ENCODE measurements at places on chromosomes 3 and 15. TPM values are rescaled to one million over a fixed set of nuclear protein-coding genes. Genes with fewer than 3 reads are reported as not detected.

Gene CSPG5
- total RNA-seq: 0.22 TPM

Gene ADAMTS7
- 31.0 TPM for total RNA-seq

Gene FOXB1
- total RNA-seq: not detected

Gene P3H2
- 1.3 TPM for total RNA-seq

Gene ACTRT3
- total RNA-seq: 0.59 TPM

Gene SAMD7
- not detected for total RNA-seq

Gene TRIM42
- total RNA-seq: not detected

Gene RTP1
- not detected for total RNA-seq

Gene CD47
- total RNA-seq: 46.2 TPM

Gene GOLGA6B
- not detected for total RNA-seq

Gene ALG1L2
- 0.43 TPM for total RNA-seq

Gene CD96
- 0.65 TPM for total RNA-seq

Gene C3orf20
- total RNA-seq: not detected

Gene ZNF660
- total RNA-seq: 0.73 TPM

Gene RTP2
- total RNA-seq: not detected

Gene THRB
- 24.1 TPM for total RNA-seq

Gene MRPS25
- 152 TPM for total RNA-seq

Gene BBS4
- 11.5 TPM for total RNA-seq

Gene NR2E3
- 0.70 TPM for total RNA-seq

Gene MYRIP
- total RNA-seq: 1.6 TPM

Gene IL12A
- 0.91 TPM for total RNA-seq

Gene CYP1A2
- total RNA-seq: not detected

Gene STAG1
- 21.1 TPM for total RNA-seq

Gene ALPK3
- 114 TPM for total RNA-seq

Gene LRRC3B
- 0.13 TPM for total RNA-seq
